ENCODE measurements at places on chromosomes 5 and 9. TPM values are rescaled to one million over a fixed set of nuclear protein-coding genes. Genes with fewer than 3 reads are reported as not detected.

The ACER2 gene
- 1.9 TPM for total RNA-seq

DNA sequence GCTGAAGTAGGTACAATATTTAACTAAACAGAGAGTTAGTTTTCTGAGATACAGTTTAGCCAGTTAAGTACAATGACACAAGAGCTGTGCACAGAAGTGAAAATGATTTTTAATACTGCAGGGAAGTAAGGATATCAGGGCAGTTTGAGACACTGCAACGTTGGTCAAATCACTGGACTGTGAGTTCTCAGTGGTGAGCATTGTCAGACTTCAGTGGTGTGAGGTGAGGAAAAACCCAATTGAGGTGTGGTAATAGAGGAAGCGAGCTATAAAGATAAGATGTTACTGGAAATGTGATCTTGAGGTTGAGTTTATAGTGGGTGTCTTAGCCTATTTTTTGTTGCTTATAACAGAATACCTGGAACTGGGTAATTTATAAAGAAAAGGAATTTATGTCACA, 12.8 kb upstream of the FBXL7 start:
- no peak for DNase-seq

- no peak for DNase-seq
These were observed 28.6 kb upstream of the IL13 start for GRCh38 chr5:132629230-132629944.

DNA sequence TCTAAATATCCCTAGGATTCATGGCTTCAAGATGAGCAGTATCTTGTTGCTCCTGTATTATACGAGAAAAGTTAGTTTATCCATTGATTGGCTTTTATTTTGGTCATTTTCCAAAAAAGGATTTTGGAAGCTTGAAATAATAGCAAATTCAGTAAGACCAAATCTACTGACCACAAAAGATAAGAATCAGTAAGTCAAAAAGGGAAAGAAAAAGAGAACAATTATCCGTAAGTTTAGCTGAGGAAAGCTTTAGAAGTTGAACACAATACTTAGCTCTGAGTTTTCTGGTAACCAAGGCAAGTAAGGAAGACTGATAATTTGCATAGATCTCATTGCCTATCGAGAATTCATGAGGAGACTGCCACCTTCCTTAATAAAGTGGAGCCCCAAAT, 9.1 kb downstream of the TGFBR1 start:
- DNase-seq, result no peak

- DNase-seq, result peak; percentile 81
These were observed 92.7 kb downstream of the DAB2IP start for GRCh38 chr9:121744002-121744686.

- no peak for DNase-seq
These were observed 91.9 kb upstream of the PPP1R2B start for GRCh38 chr5:156758011-156758791.

The PCDHA10 gene
- not detected for total RNA-seq

The MIER3 gene
- 24.8 TPM for total RNA-seq

- no peak for DNase-seq
These were observed 400.3 kb downstream of the ZSWIM6 start for GRCh38 chr5:61732369-61732768.

- DNase-seq, result no peak
These were observed 17.3 kb downstream of the QSOX2 start for GRCh38 chr9:136228107-136228875.

GRCh38 chr9:27280860-27281259, 16.1 kb downstream of the EQTN start:
- DNase-seq, result no peak

- DNase-seq, result no peak
These were observed 146.8 kb downstream of the SIL1 start for GRCh38 chr5:139051392-139051791.

The SAPCD2 gene
- total RNA-seq, result 31.9 TPM

DNA sequence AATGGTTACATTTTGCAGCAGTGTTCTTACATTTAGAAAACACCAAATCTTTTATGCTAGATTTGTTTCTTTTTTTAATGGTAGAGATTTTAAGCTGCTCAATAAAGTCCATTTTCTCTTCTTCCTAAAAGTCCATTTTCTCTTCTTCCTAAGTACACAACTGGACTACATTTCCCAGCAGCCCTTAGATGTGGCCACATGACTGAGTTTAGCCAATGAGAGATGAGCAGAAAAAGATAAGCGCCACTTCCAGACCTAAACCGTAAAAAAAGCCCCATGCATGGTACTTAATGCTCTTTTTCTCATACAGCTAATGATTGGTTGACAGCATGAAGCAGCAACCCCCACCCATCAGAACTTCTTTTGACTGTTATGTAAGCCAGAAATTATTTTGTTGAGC, 206.7 kb downstream of the FAM114A2 start:
- DNase-seq, result no peak

- DNase-seq, result no peak
These were observed 9.6 kb upstream of the OR5C1 start for GRCh38 chr9:122779181-122779580.

- no peak for DNase-seq
These were observed 27.2 kb downstream of the NDUFAF2 start for GRCh38 chr5:60972231-60972630.

The STPG3 gene
- not detected for total RNA-seq

DNA sequence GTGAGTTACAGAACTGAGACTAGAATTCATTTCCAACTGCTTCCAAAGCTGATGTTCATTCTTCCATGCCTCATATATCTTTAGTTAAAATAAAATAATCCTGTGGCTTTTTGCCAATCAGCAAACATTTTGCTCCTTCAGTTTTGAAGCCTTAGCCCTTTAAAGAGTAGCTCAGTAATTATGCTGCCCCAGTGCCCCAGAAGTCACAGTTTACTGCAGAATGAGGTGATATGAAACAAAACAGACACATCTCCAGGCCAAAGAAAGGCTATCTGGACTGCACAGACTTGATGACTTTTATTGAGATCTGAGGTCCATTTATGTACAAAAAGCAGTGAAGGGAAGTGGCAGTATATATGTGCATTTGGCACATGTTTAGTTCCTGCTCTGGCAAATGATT, 285.8 kb upstream of the ZNF462 start:
- DNase-seq, result no peak

The PCSK1 gene
- not detected for total RNA-seq

DNA sequence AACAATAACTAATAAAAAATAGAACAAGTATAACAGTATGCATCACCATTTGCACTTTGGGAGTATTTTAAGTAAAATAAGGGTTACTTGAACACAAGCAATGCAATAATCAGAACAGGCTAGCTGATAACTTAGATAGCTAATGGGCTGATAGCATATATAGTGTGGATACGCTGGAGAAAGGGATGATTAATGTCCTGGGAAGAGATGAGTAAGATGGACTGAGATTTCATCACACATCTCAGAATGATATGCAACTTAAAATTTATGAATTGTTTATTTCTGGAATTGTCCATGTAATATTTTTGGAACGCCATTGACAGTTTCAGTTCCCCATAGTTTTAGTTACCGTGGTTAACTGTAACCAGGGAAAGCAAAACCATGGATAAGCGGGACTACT, 173.6 kb downstream of the ISL1 start:
- no peak for DNase-seq

DNA sequence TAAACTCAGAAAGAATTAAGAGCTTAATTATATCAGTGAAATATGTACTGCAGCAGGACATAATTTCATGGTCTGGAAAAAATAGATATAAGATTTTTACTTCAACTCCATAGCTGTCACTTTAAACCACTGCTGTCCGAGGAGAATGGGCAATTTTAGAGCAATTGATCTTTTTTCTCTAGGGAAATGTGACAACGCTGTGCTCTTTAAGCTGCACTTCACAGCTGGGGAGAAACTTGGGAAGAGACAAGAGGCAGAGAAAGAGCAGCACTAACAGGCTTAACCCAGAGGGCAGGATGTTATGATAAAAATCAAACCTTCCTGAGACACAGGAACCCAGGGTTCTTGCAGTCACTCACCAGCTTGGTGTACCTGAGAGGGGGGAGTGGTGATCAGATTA, 92.0 kb downstream of the SPOCK1 start:
- no peak for DNase-seq
